ENCODE measurements at places on chromosomes 2 and 18.

- no peak for DNase-seq
Observed at GRCh38 chr2:27494944-27495554, at the start of gene FNDC4. TSS of gene FNDC4 (minus strand) at chr2:27495200. CDS start at chr2:27494679, 521 bp downstream.

- DNase-seq: no peak
Observed at GRCh38 chr2:38416296-38417036, 39.4 kb upstream of the ATL2 start.

DNA sequence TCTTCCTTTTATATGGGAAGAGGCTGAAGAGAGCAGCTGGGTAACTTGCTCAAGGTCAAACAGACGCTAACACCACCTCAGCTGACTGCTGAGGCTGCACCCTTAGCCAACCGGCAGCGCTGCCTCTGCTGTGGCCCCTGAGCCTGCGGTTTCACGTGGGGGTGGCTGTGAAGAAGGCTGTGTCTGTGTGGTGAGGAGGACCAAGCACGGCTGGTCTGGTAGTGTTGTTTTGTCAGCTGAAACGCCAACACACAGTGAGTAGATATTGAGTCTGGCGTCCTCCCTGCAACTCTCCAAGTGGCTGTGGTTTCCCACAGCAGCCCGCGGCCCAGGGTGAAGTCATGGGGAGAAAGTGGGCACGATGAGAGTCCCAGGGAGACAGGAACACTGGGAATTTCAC is 69.6 kb downstream of the THNSL2 start:
- DNase-seq: no peak

DNA sequence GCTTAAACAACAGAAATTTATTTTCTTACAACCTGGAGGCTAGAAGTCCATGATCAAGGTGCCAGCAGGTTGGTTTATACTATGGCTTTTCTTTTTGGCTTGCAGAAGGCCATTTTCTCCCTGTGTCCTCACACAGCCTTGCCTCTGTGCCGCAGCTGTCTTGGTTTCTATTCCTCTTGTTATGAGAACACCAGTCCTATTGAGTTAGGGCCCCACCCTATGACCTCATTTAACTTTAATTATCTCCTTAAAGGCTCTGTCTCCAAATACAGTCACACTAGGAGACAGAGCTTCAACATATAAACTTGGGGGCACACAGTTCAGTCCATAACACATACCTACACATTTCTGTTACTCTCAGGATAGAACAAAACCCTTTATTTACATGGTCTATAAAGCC is 17.3 kb upstream of the RHOB start:
- DNase-seq: peak; percentile 16

DNA sequence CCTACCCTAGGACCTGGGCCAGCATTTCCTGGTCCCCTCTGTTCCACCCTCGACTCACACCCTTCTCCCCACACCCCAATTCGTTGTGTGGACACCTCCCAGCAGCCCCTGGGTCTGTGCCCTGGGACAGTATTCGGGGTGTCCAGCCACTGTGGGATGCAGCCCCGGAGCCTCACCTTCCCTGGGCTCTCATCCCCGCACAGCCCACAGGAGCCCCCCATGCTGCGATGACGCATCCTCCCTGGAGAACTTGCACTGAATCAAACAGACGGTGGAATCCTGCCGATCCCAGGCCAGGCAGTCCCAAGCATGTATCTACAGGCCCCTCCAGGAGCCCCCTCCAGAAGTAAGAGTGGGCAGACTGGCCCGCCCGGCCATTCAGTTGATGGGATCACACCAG is 9.7 kb downstream of the ITM2C start:
- no peak for DNase-seq

DNA sequence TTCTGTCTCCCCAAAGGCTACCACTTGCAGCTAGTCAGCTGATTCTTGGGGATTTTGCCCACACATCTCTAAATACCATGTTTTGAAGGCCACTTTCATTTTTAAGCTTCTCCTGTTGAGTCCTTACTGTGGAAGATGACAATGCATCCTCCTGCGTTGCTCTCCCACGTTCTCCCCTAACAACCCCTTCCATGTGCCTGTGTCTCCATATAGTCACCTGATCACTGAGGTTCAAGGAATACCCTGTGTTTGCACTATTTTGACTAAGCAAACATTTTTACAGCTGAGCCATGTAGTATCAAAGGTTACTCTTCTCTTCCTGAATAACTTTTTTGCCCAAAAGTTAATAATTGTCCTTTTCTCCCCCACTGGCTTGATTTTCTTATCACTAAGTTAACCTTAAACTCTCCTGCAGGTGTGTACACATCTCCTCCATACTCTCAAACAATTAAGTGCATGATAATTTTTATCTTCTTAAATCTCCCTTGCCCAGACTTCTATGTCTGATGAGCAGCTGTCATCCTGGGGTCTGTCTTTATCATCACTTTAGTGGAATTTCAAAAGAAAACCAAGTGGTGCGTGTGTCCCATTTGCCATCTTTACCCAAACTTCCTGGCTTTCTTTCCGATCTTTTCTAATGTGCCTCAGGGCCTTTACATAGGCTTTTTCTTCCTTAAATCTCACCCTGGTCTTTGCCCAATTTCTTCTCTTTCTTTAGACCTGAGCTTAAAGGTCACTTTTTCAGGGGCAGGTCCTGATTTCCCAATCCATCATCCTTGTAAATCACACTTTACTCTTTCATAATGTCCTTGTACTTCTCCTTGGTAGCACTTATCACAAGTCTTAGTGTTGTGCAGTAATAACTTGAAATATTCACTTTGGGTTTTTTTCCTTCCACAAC is 85.2 kb upstream of the SPATS2L start:
- no peak for DNase-seq

- DNase-seq: peak; percentile 65
Observed at GRCh38 chr2:176652300-176653182, 383.3 kb downstream of the MTX2 start.

DNA sequence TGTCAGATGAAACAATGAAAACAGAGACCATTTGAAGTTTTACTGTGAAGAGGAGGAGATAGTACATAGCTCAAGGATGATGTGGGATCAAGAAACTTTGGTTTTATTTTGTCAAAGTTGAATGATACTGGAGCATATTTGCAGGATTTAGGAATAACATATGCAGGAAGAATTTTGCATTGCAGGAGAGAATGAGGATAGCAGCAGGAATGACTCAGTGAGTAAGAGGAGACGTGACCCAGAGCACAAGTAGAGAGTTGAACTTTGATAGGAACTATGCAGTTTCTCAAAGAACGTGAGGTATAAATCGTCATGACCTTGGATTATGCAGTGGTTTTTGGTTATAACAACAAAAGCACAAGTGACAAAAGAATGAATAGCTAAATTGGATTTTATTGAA is 47.7 kb downstream of the MAPRE2 start:
- DNase-seq: no peak

DNA sequence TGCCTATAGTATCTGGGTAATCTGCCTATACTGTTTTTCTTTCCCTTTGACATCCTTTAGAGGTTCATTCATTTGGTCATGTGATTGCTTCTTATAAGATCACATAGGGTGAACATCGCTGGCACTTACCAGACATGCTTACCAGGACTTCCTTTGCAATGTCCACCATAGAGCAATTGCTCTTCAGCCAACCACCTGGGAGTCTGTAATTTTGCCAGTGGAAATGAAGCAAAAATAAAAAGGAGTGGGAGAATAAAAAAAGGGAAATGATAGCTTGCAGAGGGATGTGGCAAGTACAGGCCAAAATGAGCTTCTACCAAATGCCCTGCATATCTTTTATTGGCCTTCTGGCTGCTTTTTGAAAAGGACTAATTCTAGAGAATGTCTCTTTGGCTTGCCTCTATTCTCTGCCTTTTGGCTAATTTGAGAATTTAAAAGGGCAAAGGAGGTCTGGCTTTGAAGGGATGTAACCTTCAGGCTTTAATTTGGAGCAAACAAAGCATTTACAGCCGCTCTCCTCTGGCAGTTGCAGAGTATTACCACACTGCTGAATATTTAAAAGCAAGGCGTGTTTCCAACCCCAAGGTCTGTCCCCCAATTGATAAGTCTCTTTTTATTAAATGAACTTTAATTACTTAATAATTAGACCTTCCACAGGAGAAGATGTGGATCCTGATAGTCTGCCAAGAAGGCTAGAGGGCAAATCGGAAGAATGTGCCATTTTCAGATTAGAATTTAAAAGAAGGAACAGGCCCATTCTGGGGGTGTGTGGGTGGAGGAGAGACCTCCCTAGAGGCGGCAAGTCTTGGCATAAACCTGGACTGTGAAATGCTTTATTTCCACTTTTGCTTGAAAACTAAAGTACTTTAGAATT is 557.9 kb downstream of the DCC start:
- no peak for DNase-seq

- DNase-seq: no peak
Observed at GRCh38 chr2:99981840-99982239, 160.6 kb downstream of the AFF3 start.

DNA sequence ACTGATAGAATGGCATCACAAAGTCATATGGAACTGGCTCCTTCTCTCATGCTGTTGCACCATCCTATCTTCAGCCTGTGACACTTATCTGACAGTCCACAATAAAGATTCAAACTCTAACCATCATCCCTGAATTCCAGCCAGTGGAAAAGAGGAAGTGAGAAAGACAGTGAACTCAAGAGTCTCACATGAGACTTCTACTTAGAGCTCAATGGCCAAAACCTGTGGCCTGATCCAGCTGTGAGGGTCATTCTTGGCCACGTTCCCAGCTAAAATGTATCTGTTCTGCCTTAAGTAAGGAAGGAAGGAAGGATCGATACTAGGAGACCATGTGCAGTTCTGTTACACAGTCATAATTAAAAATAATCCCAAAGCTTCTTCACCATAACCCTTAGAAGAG is 73.6 kb downstream of the RND3 start:
- DNase-seq: no peak

DNA sequence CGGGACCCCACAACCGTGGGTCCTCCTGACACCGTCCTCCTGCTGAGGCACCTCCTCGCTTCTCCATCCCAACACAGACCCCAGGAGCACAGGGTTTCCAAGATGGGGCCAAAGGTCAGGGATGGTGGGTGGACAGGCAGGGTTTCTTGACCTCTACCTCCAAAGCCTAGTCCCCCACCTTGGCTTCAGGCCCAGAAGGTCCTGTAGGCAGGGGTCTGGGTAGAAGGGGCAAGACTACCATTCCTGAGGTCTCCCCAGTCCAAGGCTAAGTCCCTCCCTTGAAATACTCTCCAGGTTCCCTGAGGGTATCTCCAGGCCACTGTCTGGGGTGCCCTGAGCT is 7.1 kb downstream of the CYP26B1 start:
- no peak for DNase-seq

DNA sequence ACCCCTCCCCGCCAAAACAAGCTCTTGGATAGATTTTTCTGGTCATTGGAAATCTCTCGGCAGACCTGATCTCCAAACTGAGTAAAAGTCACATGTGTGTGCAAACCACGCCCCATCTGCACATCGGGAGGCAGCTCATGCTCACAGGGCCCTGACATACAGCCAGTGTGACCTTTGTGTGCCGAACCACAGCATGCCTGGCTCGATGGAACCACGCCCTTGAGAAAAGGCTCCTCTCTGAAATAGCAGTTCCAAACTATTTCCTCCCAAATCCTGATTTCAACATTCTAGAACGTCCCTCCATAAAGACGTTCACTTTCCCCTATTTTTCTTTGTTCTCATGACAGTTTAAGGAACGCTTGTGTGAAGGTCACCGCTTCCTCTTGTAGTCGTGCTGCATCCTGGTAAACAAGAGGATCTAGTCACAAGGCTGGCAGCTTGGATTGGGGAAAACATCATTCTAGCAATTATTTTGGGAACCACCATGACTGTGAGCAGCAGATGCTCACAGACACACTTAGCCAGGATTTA is 59.3 kb upstream of the MAP4K4 start:
- no peak for DNase-seq

Measured in NCI-H774 (cell line).